ENCODE measurements at places on chromosomes 7 and 10.

- DNase-seq: peak; percentile 31
Observed at GRCh38 chr7:17030559-17030958, 148.8 kb upstream of the AGR3 start.

DNA sequence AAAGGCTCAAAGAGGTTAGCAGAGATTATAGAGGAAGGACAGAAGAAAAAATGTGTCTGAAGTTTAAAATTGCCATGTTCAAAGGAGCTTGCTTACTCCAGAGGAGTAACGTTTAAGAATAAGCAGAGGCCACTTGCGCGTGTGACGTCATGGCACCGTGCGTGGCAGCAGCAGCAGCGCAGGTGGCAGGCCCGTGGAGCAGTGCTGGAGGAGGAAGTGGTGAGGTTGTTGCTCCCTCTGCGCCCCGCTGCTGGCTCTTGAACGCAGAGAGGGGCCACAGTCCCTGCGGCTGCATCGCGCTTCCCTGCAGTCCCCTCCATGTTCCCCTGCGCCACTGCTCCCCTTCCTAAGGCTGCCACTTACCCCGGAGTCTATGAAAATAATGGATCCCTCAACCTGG is 37.5 kb downstream of the GDI2 start:
- peak; percentile 69 for DNase-seq

- DNase-seq: no peak
Observed at GRCh38 chr7:29447828-29448227, 115.8 kb upstream of the PRR15 start.

- DNase-seq: no peak
Observed at GRCh38 chr7:159036916-159037605, 107.6 kb downstream of the VIPR2 start.

GRCh38 chr10:112775381-112775780 is 174.7 kb upstream of the TCF7L2 start:
- no peak for DNase-seq

GRCh38 chr10:5632446-5632845 is 33.9 kb downstream of the ASB13 start:
- no peak for DNase-seq

DNA sequence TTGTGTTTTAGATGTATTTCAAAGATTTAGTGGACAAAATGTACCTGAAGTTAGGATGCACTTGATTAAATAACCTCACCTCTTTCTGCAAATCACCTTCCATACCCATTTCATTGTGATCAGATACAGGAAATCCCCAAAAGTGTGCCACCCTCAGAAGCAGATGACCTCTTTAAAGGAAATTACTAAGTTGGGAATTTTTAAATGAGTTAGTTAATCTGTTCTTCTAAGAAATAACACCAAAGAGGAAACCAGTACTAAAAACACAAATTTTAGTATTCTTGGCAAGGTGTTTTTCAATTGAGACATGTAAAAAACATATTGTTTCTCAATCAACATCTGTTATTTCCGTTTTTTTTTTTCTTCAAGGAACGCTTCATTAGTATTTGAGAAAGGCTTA is 4.6 kb upstream of the SEMA3A start:
- no peak for DNase-seq

GRCh38 chr7:45384499-45384898 is 189.7 kb upstream of the ADCY1 start:
- DNase-seq: no peak

DNA sequence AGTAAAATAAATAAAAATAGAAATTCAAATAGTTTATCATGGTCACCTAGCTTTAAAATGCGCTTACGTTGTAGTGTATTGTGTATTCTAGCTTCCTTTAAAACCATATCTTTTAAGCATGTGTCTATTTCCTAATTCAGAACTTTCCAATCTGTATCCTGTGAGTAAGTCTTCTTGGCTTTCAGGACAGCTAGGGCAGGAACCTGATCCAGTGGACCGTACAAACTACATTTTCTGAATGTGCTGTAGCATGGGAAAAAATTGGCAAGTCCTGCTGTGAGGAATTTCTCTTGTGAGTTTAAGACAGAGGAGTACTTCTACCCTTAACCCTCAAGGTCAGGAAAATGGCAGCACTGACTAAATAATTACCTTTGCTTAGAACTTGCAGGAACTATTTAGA is 12.1 kb downstream of the OPN1SW start:
- no peak for DNase-seq

- DNase-seq: no peak
Observed at GRCh38 chr10:3036155-3037021, 31.0 kb upstream of the PFKP start.

DNA sequence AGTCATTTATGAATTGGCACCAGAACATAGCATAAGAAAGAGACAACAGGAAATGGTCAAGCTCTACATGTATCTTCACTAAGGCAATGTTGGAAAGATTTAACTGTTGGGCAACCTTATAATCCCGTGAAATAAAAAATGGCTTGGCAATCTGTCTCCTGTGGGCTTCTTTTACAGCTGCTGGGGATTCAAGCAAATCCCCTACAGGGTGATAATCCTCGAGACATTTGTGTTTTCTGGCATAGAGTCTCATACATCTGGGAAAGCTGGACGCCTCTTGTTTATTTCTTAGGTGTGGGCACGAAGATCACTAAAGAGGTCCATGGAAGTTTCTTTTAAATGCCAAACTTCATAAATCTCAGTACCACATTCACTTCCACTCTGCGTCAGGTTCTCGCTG is 82.2 kb upstream of the GPR141 start:
- no peak for DNase-seq

- DNase-seq: no peak
Observed at GRCh38 chr10:49743464-49744075, 18.6 kb downstream of the OGDHL start.

DNA sequence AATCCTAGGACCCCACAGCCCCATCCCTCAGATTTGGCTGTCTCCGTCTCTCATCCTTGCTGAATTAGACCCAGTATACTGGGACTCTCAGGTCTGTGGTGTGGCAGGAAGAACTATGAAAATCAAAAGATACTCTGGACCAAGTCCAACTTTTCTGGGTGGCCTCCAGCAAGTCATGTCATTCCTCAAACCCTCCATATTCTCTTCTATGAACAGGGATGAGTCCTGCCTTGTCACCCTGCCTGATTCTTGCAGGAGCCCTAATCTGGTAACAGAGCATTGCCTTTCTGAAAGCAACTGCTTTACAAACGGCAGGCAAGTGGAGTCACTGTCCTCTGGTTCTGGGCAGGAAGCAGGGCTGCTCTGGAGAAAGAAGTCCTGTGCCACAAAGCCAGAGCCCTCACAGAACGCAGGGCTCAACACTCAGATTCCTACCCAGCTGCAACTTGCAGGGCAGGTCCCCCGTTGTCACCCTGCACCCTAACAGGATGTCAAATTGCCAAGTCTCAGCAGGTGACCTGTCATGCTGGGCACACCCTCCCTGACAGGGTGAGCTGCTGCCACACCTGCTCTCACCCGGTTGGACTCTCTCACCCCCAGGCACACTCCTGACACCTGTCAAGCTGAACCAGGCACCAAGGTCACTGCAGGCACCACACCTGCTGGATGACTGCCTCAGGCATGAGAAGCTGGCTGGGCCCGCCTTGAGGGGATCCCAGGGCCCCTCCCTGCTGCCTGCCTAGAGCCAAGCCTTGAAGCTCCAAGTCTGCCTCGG is 227.7 kb downstream of the KCNMA1 start:
- DNase-seq: no peak

- no peak for DNase-seq
Observed at GRCh38 chr10:75464478-75465449, 33.3 kb downstream of the LRMDA start.

DNA sequence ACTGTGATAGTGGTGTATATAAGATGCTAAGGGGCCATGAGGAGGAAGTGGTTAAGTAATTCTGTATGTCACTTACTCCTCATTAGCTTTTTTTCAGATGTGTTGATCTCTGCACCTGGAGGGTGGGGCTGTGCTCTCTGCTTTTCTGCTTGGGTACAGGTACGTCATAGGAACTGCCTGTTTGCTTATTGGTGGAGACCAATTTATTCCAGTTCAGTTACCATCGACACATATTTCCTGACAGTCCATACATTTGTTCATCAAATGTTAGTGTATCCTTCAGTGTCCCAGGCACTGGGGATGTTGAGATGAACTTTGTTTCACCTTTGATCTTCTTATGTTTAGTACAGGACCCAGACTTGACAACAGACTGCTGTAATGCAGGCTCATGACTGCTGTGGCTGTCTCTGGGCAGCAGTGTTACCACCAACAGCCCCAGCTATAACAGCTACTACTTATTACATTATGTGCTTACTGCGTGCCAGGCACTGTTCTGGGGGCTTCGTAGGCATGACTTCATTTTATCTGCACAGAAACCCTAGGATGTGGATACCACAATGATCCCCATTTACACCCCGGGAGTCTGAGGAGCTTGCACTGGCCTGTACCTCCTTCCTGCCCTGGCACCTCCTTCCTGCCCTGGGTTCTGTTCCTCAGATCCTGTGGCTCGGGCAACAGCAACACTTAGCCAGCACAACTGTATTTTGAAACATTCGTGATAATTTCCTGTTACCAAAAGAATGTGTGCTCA is 87.4 kb downstream of the BUB3 start:
- peak; percentile 11 for DNase-seq

DNA sequence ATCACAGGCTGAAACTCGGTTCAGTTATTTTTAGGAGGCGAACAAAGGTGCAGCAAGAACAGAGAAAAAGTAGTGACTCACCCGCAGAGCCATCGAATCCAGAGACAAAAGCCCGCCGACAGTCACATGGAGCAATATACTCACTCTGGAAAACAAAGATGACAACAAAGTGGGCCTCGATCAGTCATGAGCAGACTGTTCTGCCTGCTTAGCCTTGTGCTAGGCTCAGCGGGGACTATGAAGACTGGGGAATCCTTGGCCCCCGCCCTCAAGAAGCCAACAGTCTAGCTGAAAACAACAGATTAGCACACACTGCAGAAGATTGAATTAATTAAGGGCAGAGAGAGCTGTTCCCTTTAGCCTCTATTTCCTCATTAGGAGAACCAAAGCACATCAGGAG is 30.4 kb downstream of the XPNPEP1 start:
- DNase-seq: no peak

DNA sequence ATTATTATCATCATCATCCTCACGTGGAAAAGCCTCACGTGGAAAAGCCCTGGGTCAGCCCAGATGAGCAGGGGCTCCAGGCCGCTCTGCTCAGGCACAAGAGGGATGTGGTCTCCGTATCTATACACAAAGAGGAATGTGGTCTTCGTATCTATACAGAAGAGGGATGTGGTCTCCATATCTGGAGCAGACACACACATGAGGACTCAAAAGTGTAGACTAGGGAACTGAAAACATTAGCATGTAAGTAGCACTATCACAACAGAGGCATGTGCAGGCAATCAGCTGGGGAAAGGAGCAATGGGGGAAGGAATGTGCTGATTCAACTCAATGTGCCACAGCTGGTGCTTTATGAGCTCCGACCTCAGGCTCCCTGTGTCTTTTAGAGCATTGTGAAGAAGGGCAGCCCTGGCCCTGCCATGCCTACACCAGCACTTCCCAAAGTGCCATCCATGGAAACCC is 86.5 kb downstream of the PLXNA4 start:
- DNase-seq: no peak

GRCh38 chr7:70614237-70615045 is 517.5 kb upstream of the GALNT17 start:
- no peak for DNase-seq

DNA sequence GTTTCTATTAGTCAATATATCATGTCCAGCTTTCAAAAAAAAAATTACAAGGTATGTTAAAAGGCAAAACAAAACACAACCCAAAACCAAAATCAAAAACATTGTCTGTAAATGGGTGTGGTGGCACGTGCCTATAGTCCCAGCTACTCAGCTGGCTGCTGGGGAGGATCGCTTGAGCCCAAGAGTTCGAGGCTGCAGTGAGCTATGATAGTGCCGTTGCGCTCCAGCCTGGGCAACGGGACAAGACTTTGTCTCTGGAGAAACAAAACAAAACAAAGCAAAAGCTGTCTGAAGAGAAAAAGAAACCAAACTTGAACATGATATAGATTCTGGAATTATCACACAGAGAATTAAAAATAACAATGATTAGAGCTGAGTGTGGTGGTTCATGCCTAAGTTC is 10.3 kb upstream of the CPA5 start:
- no peak for DNase-seq

DNA sequence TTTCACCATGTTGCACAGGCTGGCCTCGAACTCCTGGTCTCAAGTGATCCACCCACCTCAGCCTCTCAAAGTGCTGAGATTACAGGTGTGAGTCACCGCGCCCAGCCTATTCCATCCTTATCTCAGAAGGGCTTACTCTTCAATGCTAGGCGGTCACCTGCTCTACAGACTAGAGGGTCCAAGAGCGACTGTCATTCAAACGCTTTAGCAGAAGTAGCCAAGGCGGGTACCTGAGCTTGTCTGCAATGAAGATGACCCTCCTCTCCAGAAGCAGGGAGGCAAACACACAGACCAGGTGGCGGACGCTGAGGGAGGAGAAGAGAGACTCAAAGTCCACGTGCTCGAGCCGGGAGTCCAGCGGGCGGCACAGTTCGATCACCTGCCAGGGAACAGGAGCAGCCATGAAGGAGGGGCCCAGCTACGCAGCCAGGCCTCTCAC is 65.1 kb upstream of the MKRN1 start:
- DNase-seq: no peak

DNA sequence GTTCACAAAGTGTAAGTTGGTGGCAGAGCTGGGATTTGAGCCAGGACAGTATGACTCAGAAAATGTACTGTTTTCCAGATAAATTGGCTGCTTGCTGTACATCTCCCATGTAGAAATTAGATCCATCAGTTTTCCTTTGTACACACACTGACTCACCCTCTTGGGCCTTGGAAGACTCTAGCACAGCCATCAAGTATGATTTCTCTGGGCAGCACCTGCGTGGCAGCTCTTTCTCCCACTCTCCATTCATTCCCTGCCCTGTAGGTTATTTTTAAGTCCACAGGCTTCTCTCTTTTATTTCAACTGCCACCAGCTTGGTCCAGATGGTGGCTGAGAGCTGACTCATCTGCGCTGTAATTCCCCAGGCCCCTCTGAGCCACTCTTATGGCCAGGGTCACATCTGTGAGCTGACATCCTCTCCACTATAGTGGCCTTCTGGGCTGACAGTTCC is 28.3 kb upstream of the SDK1 start:
- DNase-seq: no peak

GRCh38 chr7:47147213-47147631 is 434.7 kb downstream of the TNS3 start:
- no peak for DNase-seq

DNA sequence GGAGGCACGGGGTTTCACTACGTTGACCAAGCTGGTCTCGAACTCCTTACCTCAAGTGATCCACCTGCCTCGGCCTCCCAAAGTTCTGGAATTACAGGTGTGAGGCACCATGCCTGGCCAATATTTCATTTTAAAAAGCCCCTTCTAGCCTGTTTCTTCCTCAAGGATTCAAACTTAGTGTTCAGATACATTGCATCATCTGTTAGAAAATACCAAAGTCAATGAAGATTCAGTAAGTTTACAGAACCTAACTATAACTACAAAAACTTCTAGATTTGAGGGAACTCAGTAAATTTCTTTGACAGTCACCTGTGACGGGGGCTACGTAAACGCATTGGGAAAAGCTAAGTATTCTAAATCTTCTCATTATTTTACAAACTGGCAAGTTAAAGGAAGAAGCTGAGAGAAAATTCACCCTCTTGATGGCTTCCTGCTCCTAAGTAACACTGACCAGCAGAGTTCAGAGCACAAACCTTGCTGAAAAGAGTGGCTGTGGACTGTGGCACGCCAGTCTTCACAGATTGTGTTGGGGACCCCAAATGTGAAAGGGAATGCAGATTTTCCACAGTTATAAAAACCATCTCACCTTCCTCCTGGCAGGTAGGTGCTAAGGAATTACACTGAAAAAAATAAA is 162.2 kb downstream of the PKD1L1 start:
- no peak for DNase-seq
